ENCODE measurements at places on chromosomes 7 and 10.
A peak's percentile ranks its signal among the peaks of the same experiment; 100 is the strongest.

- no peak for DNase-seq
Measured at GRCh38 chr7:5088906-5089305, 43.2 kb downstream of the RBAK start.

DNA sequence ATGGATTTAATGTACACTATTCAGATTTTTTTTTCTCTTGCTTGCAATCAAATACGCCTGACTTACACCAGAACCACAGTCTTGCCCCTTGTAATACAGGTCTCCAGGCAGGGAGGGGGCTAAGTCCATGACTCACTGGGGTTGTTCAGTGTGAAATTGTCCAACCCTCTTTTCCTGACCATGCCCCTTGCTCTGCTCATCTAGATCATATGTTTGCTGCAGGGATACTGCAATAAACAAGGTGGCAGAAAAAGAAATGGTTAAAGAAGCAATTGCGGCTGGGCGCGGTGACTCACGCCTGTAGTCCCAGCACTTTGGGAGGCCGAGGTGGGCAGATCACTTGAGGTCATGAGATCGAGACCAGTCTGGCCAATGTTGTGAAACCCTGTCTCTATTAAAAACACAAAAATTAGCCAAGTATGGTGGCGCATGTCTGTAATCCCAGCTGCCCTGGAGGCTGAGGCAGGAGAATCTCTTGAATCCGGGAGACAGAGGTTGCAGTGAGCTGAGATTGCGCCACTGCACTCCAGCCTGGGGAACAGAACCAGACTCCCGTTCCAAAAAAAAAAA is 85.5 kb downstream of the TMEM130 start:
- no peak for DNase-seq

GRCh38 chr10:89470628-89471027 is 56.3 kb downstream of the IFIT5 start:
- no peak for DNase-seq

DNA sequence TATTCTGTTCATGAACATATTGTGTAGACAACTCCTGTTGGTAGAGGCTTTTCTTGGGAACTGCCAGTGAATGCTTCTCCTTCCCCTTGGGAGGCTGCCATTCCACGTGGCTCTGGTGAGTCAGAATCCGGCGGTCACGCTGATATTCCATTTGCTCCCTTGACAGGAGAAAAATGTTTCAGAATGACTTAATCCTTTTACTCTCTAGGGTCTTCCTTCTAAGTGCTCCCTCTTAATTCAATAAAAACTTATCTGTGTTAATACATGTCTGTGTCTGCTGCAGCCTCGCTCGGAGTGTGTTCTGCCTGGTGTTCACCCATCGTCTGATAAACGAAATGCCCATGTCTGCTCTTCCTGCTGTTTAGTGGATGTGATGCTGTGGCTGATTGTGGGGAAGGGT is 278.6 kb downstream of the ARHGAP12 start:
- DNase-seq = peak; percentile 94

DNA sequence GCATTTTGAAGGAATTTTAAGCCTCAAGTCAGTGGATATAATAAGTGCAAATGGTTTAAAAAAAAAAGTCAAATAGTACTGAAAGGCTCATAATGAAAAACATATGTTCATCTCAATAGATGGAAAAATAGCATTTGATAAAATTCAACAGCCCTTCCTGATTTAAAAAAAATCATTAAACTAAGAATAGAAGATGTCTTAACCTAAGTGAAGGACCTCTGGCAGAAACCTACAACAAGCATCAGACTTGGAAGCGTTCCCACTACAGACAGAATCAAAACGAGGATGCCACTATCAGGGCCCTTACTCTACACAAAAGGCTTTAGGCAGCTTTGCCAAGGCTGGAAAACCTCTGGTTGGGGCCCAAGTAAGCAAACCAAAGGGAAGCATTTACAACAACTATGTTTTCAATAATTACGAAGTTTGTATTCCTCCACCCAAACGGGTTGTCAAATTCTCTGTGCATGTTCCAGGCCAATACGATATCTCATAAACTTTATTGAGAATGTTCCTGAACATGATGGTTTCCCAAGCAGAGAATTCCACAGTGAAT is 45.1 kb downstream of the CYTH3 start:
- peak; percentile 71 for DNase-seq

- peak; percentile 53 for DNase-seq
Measured at GRCh38 chr7:46162609-46163008, 241.5 kb upstream of the IGFBP3 start.

GRCh38 chr10:112985690-112986543 is 35.9 kb downstream of the TCF7L2 start:
- peak; percentile 66 for DNase-seq

DNA sequence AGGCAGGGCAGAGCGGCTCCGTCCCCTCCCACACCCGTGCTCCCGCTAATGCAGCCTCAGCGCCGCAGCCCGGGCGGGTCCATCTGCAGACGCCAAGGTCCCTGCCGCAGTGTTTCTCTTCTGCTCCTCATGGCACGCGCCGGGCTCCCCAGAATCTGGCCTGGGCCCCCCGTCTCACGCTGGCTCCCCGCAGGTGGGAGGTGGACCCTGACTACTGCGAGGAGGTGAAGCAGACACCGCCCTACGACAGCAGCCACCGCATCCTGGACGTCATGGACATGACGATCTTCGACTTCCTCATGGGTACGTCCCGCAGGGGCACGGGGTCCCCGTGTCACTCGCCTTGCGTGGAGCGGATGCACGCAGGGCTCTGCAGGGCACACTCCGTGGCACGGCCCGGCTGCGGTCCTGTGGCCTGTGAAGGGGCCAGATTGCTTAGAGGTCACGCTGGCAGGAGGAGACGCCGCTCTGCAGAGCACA is 33.5 kb upstream of the FOXL3 start:
- no peak for DNase-seq

- no peak for DNase-seq
Measured at GRCh38 chr7:39946693-39947092, 3.4 kb upstream of the CDK13 start.

DNA sequence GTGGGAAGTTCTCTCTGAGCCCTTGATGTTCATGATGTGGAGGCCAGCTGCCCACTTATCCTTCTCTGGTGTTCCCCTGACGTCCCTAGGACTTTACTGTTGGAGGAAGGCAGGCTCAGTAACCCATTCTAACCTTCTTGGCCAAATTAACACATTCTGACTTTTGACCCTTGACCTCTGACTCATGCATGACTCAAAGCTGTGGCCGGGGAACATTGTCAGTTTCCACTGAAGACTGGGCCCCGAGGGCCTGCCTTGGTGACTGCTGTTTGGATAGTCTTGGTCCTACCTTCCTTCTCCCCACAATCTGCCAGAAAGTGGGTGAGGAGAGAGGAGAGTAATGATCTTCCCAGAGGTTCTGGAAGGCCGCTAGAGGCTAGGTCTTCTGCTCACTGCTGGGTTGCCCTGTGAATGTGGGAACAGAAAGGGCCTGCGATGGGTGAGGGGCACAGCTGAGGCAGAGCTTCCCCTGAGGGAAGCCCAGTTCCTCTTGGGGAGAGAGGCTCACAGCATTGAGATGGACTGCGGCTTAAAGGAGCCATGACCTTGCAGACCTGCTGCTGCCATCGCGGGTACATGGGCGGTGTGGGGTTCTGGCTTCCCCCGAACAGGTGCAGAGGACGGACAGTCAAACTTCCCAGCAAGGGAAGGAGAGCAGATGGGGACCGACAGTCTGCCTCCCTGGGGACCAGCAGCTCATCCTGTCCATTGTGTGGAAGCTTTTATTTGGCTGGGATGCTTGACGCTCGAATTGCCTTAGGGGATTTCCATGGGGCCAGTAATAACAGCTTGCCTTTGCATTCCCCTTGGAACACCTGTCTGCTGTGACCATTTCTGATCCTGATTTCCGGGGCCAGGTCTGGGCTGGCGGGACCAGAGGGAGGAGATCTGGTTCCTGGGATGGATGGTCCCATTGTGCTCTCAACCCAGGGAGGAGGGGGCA is 43.8 kb downstream of the ADAMTS14 start:
- no peak for DNase-seq
